ENCODE measurements at places on chromosomes 7 and 10.

DNA sequence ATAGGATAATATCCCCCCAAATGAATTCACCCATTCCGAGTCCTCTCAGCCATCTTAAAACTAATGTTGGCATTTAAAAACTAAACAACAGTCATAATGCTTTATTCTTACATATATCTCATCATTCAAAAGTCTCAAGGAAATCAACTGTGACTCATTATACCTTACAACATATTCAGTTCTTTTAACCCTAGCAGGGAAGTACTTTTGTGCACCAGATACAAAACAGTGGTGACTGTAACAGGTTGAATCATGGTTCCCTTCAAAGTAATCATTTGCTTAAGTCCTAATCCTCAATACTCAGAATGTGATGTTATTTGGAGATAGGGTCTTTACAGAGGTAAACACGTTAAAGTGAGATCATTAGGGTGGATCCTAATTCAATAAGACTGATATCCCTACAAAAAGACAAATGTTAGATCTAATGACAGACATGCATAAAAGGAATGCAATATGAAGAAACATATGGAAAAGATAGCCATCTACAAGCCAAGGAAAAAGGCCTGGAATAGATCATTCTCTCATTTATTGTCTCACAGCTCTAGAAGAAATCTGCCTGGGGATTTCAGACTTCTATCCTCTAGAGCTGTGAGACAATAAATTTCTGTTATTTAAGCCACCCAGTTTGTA lies 42.3 kb downstream of the RELN start:
- DNase-seq, result no peak

GRCh38 chr7:1814089-1814811 lies 144.2 kb downstream of the ELFN1 start:
- no peak for DNase-seq

GRCh38 chr10:122490786-122491680 lies 29.7 kb downstream of the HTRA1 start:
- no peak for DNase-seq

- DNase-seq, result peak; percentile 53
Observed at GRCh38 chr7:12436126-12436525, 32.5 kb upstream of the VWDE start.

DNA sequence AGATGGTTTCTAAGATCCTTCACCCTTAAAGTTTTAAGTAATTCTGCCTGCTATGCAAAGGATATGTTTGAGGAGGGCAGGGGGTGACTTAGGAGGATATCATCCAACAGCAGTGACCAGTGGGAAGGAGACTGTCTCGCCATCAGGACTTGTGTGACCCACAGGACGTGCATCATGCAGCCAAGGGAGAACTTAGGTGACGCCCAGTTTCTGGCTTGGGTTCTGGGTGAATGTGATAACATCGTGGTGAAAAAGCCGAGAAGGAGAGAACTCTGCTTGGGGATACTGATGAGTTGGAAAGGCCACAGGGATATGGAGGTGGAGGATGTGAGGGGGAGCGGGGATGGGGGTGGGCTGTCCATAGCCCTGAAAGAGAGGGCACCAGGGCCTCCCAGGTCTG lies 3.8 kb downstream of the WIPI2 start:
- no peak for DNase-seq

- DNase-seq, result no peak
Observed at GRCh38 chr7:42722716-42723115, 189.2 kb downstream of the C7orf25 start.

GRCh38 chr7:69790977-69791724 lies 192.9 kb downstream of the AUTS2 start:
- no peak for DNase-seq

- peak; percentile 75 for DNase-seq
Observed at GRCh38 chr7:117127585-117128168, 174.4 kb downstream of the ST7 start.

- no peak for DNase-seq
Observed at GRCh38 chr10:91745090-91745831, 53.0 kb upstream of the TNKS2 start.

GRCh38 chr7:151403764-151404163 lies 6.1 kb downstream of the WDR86 start:
- no peak for DNase-seq

DNA sequence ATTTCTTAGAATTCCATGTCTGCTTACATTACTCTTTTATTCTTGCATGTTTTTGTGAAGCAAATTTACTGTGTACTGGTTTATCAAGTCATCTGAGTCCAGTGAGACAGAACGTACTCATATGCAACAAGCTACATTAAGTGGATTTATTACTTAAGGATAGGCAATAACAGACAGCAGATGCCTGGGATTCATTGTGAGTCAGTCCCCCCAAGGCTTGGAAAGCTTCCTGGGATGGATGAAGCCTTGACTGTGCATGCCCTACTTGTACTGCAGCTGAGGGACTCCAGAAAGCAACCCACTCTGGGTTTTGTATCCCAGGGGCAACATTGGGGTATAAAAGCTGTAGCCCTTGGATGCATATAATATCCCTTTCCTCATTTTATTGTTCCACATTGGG lies 113.4 kb upstream of the RAB18 start:
- no peak for DNase-seq

- DNase-seq, result no peak
Observed at GRCh38 chr10:91629715-91630549, 2.9 kb downstream of the PPP1R3C start.

DNA sequence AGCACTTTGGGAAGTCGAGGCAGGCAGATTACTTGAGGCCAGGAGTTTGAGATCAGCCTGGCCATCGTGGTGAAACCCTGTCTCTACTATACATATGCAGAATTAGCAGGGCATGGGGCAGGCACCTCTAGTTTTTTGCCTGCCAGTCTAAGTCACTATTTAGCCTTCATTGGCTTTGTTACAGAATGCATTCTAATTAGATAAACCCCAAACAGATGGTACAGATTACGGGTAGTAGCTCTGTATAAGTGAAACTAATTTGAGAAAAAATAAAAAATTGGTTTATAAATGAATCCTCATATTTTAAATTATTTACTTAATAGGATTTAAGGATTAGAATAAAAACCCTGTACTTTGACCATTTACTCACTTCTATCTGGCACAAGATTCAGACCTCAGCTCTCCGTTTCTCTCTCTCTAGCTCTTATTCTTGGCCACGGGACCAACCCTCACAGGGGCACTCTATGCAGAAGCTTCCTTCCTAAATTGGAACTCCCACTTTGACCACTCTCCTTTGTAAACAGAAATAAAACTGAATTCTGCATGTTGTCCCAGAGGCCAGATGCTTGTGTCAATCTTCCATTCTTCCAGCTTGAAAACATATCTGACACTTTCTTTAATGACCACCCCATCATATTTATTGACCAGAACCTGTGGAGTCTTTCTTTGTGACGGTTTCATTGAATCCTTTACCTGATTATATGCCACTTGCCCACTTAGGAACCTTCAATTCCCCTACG lies 26.8 kb downstream of the BET1 start:
- DNase-seq, result no peak

GRCh38 chr7:142999793-143000192 lies 27.1 kb downstream of the OR9A2 start:
- DNase-seq, result no peak

- DNase-seq, result peak; percentile 39
Observed at GRCh38 chr7:87148332-87148955, 3.8 kb upstream of the DMTF1 start.

- no peak for DNase-seq
Observed at GRCh38 chr7:95476072-95476847, 9.5 kb upstream of the ASB4 start.

DNA sequence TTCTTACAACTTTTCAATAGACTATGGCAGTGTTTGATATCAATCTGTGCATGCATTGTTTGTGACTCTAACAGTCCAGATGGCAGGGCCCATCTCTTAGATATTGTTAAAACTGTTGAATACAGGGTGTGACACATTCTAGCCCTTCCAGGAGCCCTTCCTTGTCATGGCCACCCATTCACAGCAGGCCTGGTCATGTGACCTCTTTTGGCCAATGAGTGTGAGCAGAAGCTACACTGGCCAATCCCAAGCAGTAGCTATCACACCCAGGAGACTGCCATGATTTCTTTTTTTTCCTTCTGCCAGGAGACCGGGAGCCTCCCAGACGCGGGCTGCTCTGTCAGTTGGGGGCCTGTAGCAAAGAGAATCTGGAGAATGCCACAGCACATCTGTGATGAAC lies 655.4 kb upstream of the MKI67 start:
- no peak for DNase-seq

DNA sequence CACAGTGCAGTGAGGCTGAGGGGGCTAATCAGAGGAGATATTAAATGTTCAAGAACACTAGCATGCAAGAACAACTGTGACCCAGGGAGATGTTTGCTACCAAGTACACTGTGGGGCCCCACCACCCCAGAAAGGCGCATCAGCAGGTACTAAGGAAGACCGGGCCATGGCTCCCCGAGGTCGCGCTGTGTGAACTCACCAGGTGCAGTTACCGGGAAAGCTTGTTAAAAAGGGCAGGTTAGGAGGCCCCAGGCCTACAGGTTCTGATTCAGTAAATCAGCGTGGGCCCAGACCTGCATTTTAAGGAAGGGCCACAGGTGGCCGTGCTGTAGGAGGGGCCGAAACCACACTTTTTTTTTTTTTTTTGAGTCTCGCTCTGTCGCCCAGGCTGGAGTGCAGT lies 54.6 kb downstream of the TMEM209 start:
- no peak for DNase-seq

DNA sequence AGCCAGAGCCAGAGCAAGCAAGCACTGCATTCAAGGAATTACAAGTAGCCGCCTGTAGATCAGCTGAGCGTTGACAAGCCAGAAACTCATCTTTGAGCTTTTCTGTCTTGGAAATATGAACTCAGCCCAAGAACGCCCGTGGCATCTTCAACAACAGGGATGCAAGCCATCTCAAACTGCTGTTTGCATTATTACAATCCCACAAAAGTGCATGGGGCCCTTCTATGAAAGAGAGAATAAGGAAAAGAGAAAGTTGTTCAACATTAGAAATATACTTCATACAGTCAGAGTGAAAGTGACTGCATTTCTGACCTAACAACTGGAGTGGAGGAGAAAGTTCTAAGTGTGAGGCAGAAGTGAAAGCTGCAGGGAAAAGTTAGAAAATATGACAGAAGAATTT lies 6.5 kb downstream of the SGCE start:
- no peak for DNase-seq

DNA sequence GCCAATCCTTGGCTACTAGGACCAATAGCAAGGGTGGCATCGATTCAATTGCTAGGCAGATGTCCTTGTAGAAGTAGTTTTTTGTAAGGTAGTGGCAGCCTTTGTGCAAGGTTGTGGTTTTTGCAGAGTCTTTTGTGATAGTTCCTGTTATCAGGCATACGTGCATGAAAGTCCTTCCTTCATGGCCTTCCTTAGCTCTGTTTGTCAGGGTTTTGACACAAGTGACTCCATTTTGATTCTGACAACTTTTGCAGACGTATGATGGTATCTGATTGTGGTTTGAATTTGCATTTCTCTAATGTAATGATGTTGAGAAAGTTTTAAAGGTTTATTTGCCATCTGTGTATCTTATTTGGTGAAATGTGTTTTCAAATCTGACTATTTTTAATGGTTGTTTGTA lies 71.8 kb upstream of the SYPL1 start:
- DNase-seq, result peak; percentile 33

- peak; percentile 61 for DNase-seq
Observed at GRCh38 chr10:73228247-73228646, 18.8 kb downstream of the DNAJC9 start.

GRCh38 chr7:66330961-66331360 lies 125.8 kb downstream of the TPST1 start:
- peak; percentile 14 for DNase-seq

DNA sequence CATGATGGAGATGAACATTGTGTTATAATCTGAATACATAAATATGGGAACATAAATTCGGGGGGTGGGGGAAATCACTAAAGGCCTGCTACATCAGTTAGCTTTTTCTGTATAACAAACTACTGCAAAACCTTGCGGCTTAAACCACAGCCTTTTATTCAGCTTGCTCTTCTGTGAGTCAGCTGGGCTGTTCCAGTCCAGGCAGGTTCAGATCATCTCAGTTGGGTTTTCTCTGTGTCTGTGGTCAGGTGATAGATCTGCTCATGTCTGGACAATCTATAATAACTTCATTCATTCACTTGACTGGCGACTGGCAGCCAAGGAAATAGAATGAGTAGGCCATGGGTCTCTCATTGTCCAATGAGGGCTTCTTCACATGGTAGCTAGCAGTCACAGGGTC lies 23.5 kb downstream of the HTR7 start:
- no peak for DNase-seq

GRCh38 chr7:19133390-19133789 lies 11.8 kb downstream of the FERD3L start:
- DNase-seq, result no peak

- DNase-seq, result no peak
Observed at GRCh38 chr10:8283986-8284385, 229.5 kb downstream of the GATA3 start.

DNA sequence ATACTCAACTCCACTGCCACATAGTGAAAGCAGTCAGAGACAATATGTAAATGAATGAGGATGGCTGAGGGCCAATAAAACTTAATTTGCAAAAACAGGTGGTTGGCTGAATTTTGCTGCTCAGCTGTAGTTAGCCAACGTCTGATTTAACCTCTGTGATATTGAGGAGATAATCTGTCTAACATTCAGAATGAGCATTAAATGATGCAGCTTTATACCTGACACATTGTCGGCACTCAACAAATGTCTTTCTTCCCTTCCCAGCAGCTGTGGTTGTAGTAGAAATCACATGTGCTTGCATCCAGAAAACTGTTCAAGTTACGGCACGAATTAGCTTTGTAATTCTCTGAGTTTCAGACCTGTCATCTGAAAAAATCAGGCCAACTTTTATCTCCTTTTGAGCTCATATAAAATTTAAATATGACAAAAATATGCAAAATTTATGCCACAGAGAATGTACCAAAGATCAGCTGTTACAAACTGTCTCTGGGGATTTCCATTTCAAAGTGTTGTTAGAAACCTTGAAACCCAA lies 1239.7 kb downstream of the GATA3 start:
- DNase-seq, result no peak

DNA sequence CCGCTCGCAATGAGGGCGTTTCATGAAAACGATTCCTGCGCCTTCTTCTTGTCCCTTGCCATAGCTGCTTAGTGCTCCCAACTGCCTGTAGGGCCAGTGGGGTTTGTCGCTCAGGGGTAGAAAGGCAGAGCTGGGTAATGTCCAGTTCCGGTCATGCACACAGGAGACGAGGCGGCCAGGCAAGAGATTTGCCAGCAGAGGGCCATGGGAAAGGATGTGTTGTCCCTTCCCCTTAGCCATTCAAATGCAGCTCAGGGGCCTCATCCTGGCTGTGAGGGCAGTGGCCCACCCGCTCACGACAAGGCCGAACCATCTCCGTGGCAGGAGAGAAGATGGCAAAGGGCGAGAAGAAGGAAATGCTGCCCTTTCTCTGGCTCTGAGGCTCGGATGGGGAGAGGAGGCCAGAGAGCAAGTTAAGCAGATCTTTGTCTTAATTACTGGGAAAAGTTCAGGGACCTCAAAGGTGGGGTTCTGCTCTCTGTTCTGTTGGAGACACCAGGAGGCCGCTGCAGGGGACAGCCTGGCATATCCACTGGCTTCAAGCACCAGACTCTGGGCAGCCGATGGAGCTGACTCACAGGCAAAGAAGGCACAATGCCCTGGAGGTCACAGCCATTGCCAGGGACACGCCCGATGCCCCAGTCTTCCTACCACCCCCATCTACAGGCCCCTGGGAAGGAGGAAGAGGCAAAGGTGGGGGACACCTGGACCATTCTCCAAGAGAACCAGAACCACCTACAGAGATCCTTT lies 534.8 kb upstream of the MGMT start:
- DNase-seq, result no peak

- DNase-seq, result no peak
Observed at GRCh38 chr10:76576276-76576962, 1061.2 kb downstream of the KCNMA1 start.
